ENCODE measurements at places on chromosomes 6 and 20.

- DNase-seq: no peak
- H3K4me3 ChIP-seq: no peak overlapping the region
- H3K27me3 ChIP-seq: no peaks in the 10 kb centered on the region
Observed at GRCh38 chr6:160398674-160399271, 50.6 kb downstream of the SLC22A3 start.

GRCh38 chr20:64188091-64188490 lies 23.8 kb downstream of the MYT1 start:
- H3K27ac ChIP-seq: no peak overlapping the region
- no peaks in the 10 kb centered on the region for H3K27me3 ChIP-seq
- H3K4me3 ChIP-seq: no peak overlapping the region
- H3K36me3 ChIP-seq: peaks cover 13% of the 10 kb centered on the region
- peaks cover 55% of the 10 kb centered on the region for H3K4me1 ChIP-seq
- DNase-seq: no peak

- DNase-seq: no peak
- no peak overlapping the region for H3K4me3 ChIP-seq
- no peaks in the 10 kb centered on the region for H3K36me3 ChIP-seq
Observed at GRCh38 chr6:55668591-55668990, 89.6 kb upstream of the HMGCLL1 start.

DNA sequence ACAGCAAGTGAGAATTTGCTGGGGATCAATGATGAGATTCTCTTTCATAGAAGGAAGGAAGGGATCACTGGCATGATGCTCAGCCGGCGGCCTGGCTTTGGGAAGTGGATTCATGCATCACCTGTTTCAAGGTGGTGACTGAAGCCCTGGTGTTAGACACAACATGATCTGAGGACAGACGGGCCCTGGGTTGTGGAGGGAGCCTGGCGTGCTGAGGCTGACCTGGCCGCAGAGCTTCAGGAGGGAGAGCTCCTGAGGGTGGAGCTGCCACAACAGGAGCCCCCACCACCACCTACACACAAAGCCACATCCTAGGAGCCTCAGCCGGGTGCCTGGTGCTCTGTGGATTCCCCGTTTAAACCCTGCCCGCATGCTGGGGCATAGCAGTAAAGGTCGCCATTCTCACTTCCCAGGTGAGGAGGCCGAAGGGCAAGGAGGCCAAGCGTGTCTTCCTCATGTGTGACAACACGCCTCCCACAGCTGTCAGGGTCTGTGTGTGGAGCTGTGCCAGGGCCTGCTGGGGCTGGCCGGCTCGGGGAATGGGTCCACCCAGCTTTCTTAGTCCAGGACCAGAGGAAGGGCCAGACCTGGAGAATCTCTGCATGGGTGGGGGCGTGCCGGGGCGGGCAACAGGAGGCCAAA lies 107.0 kb downstream of the ERMARD start:
- DNase-seq: no peak
- no peak overlapping the region for H3K4me3 ChIP-seq
- H3K36me3 ChIP-seq: no peaks in the 10 kb centered on the region

GRCh38 chr20:33724439-33725094 lies 4.5 kb upstream of the PXMP4 start:
- peaks cover 7% of the 10 kb centered on the region for H3K4me1 ChIP-seq
- no peaks in the 10 kb centered on the region for H3K27me3 ChIP-seq
- DNase-seq: no peak
- H3K4me3 ChIP-seq: no peak overlapping the region
- no peaks in the 10 kb centered on the region for H3K36me3 ChIP-seq
- H3K27ac ChIP-seq: no peak overlapping the region

DNA sequence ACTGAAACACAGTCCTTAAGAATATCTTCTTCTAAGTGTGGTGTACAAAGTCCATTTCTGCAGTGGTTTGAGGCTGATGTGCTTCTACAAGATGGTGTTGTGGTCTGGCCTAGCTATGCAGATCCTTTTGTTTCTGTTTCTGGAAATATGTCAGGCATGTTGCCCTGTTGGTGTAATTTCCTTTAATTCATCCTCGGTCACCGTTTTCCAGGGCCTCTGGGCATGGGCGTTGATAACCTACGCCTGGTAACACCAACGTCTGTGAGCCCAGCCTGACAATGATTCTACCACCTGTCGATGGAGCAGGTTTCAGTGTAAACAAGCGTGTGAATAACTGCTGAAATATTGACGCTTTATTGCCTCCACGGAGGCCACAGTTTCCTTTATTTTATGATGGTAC lies 33.3 kb upstream of the AFDN start:
- H3K27me3 ChIP-seq: peaks cover 13% of the 10 kb centered on the region
- H3K4me1 ChIP-seq: peaks cover 21% of the 10 kb centered on the region
- no peak overlapping the region for H3K4me3 ChIP-seq
- no peaks in the 10 kb centered on the region for H3K36me3 ChIP-seq
- no peak overlapping the region for H3K27ac ChIP-seq
- no peak for DNase-seq

- H3K27ac ChIP-seq: no peak overlapping the region
- no peak overlapping the region for H3K4me3 ChIP-seq
- H3K27me3 ChIP-seq: peaks cover 10% of the 10 kb centered on the region
- DNase-seq: no peak
- no peaks in the 10 kb centered on the region for H3K36me3 ChIP-seq
Observed at GRCh38 chr6:30013291-30013922, 47.7 kb upstream of the POLR1H start.

DNA sequence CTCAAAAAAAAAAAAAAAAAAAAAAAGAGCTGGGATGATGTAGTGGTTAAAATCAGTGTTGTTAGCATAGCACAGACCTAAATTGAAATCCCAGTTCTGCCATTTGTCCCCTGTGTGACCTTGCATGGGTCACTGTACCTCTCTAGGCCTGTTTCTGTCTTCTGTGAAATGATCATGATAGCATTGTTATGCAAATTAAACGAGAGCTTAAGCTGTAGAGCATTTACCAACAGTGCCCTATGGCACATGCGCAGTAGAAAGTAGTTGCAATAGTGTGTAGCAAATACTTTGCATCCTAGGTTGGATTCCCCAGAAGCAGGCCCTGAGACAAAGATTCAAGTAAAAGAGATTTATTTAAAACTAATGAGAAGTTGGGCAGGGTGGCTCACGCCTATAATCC lies 7.3 kb downstream of the PSORS1C2 start:
- H3K4me3 ChIP-seq: no peak overlapping the region
- no peaks in the 10 kb centered on the region for H3K4me1 ChIP-seq
- H3K27ac ChIP-seq: no peak overlapping the region
- DNase-seq: no peak
- no peaks in the 10 kb centered on the region for H3K36me3 ChIP-seq

DNA sequence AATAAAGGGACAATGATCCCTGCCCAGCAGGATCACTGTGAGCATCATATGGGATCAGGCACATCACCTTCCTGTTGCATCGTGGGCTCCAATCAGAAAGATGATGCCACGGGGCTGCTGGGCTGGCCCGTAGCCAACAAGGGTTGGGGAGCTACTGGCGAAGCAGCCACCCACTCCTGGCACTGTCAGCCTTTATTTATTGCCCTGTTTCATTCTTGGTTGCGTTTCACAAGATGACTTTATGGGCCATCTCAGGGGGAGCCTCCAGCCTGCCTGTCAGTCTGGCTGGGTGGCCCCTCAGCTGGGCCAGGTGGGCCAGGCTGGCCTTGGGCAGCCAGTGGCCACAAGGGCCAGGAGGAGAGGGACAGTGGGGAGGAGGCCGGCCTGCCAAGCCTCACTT lies 17.3 kb downstream of the VSTM2L start:
- peaks cover 2% of the 10 kb centered on the region for H3K27me3 ChIP-seq
- no peak for DNase-seq
- no peak overlapping the region for H3K27ac ChIP-seq

GRCh38 chr6:50362706-50363105 lies 313.0 kb upstream of the DEFB112 start:
- DNase-seq: no peak
- H3K27me3 ChIP-seq: no peaks in the 10 kb centered on the region
- H3K27ac ChIP-seq: no peak overlapping the region
- no peaks in the 10 kb centered on the region for H3K36me3 ChIP-seq
- H3K4me1 ChIP-seq: no peaks in the 10 kb centered on the region
- H3K4me3 ChIP-seq: no peak overlapping the region

DNA sequence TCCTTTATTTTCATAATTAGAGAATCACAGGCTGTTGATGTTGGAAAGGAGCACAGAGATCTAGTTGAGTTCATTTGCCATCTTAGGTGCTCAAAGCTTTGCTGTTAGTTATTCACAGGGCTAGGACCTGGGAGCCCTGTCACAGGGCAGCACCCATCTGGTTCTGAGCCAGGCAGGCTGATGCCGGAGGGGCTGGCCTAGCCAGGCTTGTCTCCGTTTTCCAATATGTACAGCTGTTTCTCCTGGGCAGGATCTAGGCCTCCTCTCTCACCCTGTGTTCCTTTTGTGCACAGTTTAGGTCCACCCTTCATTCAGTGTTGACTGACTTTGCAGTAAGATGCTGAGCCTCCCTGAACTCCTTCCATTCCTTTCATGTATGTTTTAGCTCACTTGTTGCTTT lies 33.4 kb downstream of the LRRC1 start:
- no peaks in the 10 kb centered on the region for H3K4me1 ChIP-seq
- no peaks in the 10 kb centered on the region for H3K27me3 ChIP-seq
- no peak overlapping the region for H3K27ac ChIP-seq
